ENCODE measurements at places on chromosomes 5 and 9. TPM values are rescaled to one million over a fixed set of nuclear protein-coding genes. Genes with fewer than 3 reads are reported as not detected.

The SH3GL2 gene
- not detected for total RNA-seq

The CDO1 gene
- 0.61 TPM for total RNA-seq

The MARCOL gene
- total RNA-seq: not detected

The CDH9 gene
- total RNA-seq: not detected

The BARHL1 gene
- total RNA-seq: not detected

The PAPPA gene
- total RNA-seq: not detected

The SREK1 gene
- total RNA-seq: 71.2 TPM

The SURF6 gene
- total RNA-seq: 15.6 TPM

The SOX30 gene
- total RNA-seq: 0.12 TPM

The PCDHGC5 gene
- total RNA-seq: not detected

The CCDC152 gene
- 3.4 TPM for total RNA-seq

The FBP2 gene
- not detected for total RNA-seq

The FAM169A gene
- 6.0 TPM for total RNA-seq

The ABO gene
- 2.1 TPM for total RNA-seq

The FYB1 gene
- total RNA-seq: 262 TPM

The C6 gene
- not detected for total RNA-seq

The ESM1 gene
- total RNA-seq: 0.27 TPM

The PPP3R2 gene
- total RNA-seq: not detected

The ANKRD55 gene
- total RNA-seq: 7.5 TPM

The FRRS1L gene
- total RNA-seq: not detected

The UCK1 gene
- 23.0 TPM for total RNA-seq

The TNFSF8 gene
- 171 TPM for total RNA-seq

The SEMA6A gene
- total RNA-seq: 0.15 TPM

The IL11RA gene
- total RNA-seq: 64.8 TPM

The RBM18 gene
- 23.9 TPM for total RNA-seq

The CDH12 gene
- total RNA-seq: not detected

The IL17B gene
- not detected for total RNA-seq

The COL15A1 gene
- total RNA-seq: 0.51 TPM

The ANKRD33B gene
- 13.3 TPM for total RNA-seq

The CAPSL gene
- total RNA-seq: not detected

The FGF1 gene
- not detected for total RNA-seq

The PCDHGB4 gene
- total RNA-seq: 0.17 TPM
